Tibial nerve (tissue), 4 donors: ENCODE measurements at places on chromosomes 6 and 20.

- H3K36me3 ChIP-seq = no peaks in the 10 kb centered on the region
- H3K4me3 ChIP-seq = no peak overlapping the region
- no peaks in the 10 kb centered on the region for H3K27me3 ChIP-seq
- DNase-seq = no peak
Measured at GRCh38 chr6:76264468-76264867, 192.0 kb upstream of the IMPG1 start.

GRCh38 chr6:128161839-128162238 is 261.0 kb upstream of the THEMIS start:
- H3K27me3 ChIP-seq = no peaks in the 10 kb centered on the region
- no peaks in the 10 kb centered on the region for H3K4me1 ChIP-seq
- no peak for DNase-seq
- no peak overlapping the region for H3K4me3 ChIP-seq

DNA sequence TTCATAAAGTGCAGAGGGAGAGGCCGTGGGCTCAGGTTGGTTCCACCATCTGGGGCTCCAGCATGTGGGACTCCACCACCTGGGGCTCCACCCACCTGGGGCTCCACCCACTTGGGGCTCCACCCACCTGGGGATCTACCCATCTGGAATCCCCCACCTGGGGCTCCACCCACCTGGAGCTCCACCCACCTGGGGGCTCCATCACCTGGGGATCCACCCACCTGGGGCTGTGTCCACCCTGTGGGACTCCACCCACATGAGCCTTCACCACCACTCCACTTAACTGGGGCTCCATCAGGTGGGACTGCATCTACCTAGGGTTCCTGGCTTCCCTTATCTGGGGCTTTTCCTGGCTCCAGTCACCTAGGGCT is 226.0 kb upstream of the CDYL start:
- no peaks in the 10 kb centered on the region for H3K27me3 ChIP-seq
- no peak overlapping the region for H3K27ac ChIP-seq
- no peak for DNase-seq
- H3K4me3 ChIP-seq = no peak overlapping the region

DNA sequence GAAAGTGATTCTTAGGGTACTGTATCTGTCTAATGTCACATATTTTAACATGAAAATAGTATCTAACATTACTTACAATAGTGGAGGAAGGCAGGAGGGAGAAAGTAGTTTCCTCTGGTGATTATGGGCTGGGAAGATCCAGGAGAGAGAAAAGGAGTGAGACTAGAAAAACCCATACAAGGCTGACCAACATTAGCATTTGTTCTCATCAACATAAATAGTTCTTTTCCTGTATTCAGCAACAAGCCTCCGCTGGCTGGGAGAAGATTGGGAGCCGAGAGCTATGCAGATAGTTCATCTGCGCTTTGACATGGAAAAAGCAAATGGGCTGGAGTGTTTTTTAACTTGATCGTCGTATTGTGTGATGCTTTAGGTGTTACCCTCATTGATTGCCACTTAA is 239.4 kb downstream of the PHACTR1 start:
- DNase-seq = no peak
- H3K27me3 ChIP-seq = no peaks in the 10 kb centered on the region
- no peak overlapping the region for H3K27ac ChIP-seq
- peaks cover 19% of the 10 kb centered on the region for H3K4me1 ChIP-seq

GRCh38 chr6:75775219-75775618 is 26.2 kb downstream of the MYO6 start:
- no peak overlapping the region for H3K4me3 ChIP-seq
- DNase-seq = no peak
- H3K36me3 ChIP-seq = no peaks in the 10 kb centered on the region
- H3K4me1 ChIP-seq = no peaks in the 10 kb centered on the region

DNA sequence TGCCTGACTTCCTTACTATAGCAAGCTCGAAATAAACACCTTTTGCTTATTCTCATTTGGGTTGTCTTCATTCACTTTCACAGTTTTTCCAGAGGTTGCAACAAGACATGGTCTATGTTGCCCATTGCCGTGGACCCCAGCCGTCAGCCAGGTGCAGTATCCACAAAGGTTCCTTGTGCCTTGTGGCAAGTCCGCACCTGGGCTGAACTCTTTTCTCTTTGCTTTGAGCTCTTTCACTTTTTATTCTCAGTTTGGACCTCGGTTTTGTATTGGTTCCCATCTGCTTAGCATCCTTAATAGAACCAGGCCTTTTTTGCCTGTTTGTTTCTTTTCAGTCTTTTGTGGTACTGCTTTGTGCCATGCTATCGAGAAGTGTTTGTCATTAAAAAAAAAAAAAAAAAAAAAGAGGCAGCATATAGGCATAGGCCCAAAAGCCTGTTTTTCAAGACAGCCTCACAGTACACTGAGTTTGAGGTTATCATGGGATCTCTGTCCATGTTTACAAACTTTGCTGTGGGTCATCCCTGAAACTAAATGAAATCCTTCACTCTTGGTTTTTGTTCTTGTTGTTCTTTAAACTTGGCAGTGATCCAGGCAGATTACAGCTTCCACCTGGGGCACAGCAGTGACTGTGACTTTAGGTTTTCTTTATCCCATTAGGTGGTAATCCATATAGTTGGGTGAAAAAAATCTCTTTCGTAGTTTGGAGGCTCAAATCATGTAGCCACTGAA is 33.3 kb downstream of the GSTA3 start:
- no peak overlapping the region for H3K27ac ChIP-seq
- H3K4me3 ChIP-seq = no peak overlapping the region
- no peak for DNase-seq
- H3K27me3 ChIP-seq = no peaks in the 10 kb centered on the region

GRCh38 chr6:39260456-39260855 is 31.2 kb upstream of the KCNK5 start:
- H3K36me3 ChIP-seq = no peaks in the 10 kb centered on the region
- H3K4me1 ChIP-seq = peaks cover 7% of the 10 kb centered on the region
- no peak overlapping the region for H3K4me3 ChIP-seq
- DNase-seq = no peak
- no peak overlapping the region for H3K27ac ChIP-seq

DNA sequence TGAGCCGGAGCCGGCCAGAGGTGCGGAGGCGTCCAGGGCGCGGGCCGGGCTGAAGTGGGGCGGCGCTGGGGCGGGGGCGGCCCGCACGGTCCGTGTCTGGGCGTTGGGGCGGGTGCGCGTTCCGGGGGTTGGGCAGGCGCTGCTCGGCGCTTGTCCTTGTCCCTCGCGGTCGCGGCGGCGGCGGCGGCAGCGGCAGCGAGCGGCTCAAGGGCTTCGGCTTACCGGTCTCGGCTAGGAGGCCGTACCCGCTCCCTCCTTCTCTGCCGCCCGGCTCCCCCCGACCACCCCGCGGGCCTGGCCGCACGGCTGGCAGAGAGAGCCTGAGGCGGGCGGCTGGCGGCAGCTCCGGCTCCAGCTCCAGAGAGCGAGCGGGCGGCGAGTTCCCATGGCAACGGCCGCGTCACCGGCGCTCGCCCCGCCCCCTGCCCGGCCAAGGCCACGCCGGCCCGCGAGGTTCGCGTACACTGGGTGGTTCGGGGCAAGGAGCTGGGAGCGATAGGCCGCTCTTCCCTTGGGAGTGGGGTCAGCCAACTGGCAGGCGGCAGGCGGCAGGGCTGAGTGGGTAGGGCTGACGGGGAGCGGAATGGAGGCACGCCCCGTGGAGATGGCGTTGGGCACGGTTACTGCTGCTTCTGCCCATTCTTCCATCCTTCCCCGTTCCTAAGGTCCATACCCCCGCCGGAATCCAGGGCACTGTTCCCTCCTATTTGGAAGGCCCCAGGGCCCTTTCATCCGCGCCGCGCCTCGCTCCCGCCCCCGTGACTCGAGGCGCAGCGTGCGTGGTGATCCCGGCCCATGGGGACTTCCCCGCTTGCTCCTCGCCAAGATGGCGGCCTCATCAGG is at the start of gene LRRC73:
Gene LRRC73, minus strand, starts transcription at position 363 of the 843 bp plus-strand sequence. CDS start 561 bp downstream, outside the sequence.
- peak; percentile 76 for DNase-seq
- peaks cover 12% of the 10 kb centered on the region for H3K4me1 ChIP-seq
- H3K4me3 ChIP-seq = peak within 1 kb of the TSS; percentile 71
- H3K27me3 ChIP-seq = no peaks in the 10 kb centered on the region
- no peak within 1 kb of the TSS for H3K27ac ChIP-seq
